Fibroblast of mammary gland (primary cell): ENCODE measurements at places on chromosomes 13 and 19.

DNA sequence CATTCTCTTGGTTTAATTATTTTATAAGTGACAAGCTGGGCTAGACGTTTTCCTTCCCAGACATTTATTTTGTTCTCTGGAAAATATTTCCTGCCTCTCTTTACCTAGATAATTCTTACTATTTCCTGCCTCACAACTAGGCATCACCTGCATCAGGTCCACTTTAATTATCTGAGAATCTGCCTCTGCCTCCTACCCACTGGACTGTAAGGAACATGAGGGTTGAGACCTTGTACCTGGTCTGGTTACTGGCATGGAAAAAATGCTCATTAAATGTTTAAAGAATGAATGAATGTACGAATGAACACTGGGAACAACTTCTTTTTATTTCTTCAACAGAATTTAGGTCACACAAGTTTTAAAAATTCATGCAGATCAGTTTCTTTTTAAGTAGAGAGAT is 13.4 kb upstream of the METTL21C start:
- no peak for DNase-seq

DNA sequence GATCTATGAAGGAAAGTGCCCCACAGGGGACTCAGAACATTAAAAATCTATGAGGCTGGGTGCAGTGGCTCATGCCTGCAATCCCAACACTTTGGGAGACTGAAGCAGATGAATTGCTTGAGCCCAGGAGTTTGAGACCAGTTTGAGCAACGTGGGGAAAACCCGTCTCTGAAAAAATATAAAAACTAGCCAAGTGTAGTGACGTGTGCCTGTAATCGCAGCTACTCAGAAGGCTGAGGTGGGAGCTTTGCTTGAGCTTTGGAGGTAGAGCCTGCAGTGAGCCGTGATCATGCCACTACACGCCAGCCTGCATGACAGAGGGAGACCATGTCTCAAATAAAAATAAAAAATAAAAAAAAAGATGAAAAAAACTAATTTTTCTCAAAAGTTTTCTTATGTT is 1070.6 kb downstream of the PCDH9 start:
- DNase-seq = no peak

DNA sequence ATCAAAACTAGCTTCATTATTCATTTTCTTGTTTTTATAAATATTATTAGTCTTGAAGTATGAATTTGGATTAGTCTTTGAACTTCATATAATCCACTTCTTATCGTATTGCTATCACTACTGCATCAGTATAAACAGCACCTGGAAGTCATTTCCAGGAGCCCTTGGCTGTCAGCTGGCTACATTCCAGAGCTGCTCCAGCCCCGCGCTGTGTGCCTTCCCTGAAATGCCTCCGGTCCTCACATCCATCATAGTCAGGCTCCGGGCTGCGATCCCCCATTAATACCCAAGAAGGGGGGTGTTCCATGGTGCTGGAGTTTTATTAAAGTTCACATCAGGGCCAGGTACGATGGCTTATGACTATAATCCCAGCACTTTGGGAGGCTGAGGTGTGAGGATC is 124.3 kb upstream of the GJB6 start:
- DNase-seq = no peak

GRCh38 chr13:96844195-96844594 is 150.1 kb downstream of the OXGR1 start:
- DNase-seq = no peak

DNA sequence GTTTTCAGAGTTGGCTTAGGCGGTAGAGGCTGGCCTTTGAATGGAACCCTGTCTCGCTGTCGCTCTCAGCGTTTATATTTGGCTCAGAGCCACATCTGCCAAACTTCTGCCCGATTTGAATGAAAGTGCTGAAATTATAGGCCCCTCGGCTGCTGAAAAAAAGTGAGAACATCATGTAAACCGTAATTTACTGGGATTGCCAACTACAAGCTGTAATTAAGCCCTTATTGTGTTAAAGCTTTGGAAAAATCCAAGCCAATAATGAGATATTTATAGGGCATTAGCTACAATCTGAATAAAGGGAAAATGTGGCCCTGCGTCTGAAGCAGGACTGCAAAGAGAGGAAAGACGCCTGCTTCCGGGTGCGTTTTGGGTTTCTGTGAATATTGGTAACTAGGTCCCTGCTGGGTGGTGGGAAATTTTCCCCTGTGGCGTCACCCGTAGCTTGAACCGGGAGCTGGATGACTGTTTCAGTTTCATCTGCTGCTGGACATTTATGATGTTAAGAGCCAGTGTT is 9.9 kb downstream of the DNM2 start:
- no peak for DNase-seq

DNA sequence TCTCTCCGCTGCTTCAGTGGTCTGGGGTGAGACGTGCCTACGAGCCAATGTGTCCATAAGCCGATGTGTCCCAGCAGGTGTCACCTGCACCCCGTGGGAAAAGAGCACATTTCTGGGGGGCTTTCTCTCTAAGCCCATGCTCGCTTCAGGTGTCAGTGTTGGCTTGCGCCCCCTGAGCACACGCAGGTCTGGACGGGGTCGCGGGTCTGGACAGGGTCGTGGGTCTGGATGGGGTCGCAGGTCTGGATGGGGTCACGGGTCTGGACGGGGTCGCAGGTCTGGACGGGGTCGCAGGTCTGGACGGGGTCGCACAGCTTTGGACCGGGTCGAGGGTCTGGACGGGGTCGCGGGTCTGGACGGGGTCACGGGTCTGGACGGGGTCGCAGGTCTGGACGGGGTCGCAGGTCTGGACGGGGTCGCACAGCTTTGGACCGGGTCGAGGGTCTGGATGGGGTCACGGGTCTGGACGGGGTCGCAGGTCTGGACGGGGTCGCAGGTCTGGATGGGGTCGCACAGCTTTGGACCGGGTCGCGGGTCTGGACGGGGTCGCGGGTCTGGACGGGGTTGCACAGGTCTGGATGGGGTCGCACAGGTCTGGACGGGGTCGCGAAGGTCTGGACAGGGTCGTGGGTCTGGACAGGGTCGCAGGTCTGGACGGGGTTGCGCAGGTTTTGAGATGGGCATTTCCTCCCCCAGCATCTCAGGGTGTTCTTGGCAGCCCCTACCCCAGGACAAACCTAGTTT is 24.5 kb upstream of the TFDP1 start:
- no peak for DNase-seq

- no peak for DNase-seq
Measured at GRCh38 chr13:51837016-51837415, 8.0 kb downstream of the TMEM272 start.

DNA sequence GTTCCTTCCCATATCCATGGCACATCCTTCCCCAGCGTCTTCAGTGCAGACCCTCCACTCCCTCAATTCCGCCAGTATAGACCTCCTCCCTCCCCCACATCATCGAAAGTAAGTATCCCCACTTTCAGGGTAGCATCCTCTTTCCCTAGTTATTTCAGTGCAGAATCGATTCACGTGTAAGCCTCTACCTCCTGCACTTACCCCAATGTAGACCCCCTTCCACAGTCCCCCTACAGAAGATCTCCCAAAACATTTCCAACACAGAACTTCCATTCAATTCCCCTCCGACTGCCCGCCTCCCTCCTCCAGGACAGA is 664 bp downstream of the IRF3 start:
- no peak for DNase-seq

DNA sequence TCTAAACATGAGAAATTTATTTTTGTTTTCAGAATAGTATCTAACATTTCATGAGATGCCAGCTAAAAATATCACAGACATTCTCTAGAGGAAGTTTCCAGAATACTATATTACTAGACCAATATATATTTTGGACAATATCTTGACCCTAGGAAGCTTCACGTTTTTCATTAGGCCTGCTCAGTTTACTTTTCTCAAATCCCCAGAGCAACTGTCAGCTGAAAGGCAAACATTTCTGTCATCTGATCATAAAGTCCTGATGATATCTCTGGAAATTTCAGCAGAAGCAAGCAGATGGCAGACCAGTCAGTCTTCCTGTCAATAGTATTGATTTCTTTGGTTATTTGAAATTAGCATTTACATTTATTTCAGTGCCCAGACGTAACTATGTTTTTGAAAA is 4.0 kb downstream of the POSTN start:
- DNase-seq = no peak
